RKO (cell line): ENCODE measurements at places on chromosomes 12 and 14.

DNA sequence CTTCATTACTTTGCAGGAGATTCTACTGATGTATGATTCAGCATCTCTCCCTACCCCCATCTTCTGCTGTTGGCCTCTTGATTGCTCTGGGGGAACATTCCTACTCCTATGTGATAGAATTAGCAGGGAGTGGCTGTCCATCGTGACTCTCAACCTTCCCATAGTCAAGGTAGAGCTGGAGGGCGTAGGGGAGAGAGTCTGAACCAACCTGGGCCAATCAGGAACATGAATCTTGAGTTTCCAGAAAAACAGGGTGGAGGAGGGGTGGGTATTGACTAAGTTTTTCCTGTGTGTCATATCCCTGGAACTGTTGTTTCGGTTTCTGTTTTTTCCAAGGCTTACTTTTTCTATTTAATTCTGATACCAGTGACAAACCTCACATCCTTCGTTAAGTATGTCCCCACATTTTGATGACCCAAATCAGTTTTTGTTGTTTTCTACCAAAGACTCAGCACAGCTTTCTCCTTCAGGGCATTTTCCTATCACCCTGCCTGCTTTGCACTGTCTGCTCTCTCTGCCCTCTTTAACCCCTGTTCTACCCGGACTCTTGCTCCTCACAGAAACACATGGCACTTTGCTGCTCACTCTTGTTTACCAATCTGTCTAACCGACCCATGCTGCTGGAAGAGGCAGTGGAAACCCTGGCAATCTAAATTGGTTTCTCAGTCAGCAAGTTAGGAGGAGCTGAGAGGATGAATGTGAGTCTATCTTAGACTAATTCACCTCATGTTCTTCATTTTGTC lies 1428.3 kb downstream of the AACS start:
- DNase-seq = peak; percentile 8

DNA sequence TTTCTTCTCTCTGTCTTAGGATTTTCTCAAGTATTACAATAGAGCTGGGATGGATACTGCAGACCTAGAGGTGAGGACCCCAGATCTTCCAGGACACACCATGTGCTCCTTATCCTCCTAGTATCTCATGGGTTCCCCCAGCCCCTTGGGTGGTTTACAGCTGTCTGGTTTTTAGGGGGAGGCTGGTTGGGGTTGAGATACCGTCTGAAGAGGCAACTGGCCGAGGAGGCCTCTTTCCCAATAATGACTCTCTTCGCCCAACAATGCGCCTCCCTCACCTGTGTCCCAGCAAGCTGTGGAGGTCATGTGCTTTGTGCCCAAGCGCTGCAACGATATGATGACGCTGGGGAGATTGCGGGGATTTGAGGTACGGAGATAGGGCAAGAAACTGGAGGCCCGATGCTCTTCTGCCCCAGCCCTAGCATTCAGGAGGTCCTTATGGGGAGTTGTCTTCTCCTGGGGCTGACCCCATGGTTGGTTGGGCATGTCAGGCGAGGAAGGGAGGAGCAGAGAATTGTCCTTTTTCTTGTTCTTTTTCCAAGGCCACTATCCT lies 3.8 kb downstream of the ARHGEF25 start:
- DNase-seq = no peak

DNA sequence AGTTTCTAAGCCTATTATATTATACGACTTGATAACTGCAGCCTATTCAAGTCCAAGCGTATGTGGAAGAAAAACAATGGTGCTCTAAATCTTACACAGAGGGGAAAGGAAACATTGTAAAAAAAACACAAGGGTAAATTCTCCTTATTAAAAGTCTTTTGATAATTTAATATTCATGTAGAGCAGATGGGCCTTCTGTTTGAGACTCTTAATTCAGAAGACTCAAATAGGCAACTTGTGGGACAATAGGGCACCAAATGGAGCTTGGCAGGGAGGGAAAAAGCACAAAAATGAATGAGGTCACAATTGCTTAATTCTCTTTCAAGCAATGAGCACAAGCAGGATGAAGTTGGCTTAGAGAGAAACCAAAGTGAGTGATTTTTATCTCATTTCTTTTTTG lies 159.4 kb downstream of the NELL2 start:
- no peak for DNase-seq

DNA sequence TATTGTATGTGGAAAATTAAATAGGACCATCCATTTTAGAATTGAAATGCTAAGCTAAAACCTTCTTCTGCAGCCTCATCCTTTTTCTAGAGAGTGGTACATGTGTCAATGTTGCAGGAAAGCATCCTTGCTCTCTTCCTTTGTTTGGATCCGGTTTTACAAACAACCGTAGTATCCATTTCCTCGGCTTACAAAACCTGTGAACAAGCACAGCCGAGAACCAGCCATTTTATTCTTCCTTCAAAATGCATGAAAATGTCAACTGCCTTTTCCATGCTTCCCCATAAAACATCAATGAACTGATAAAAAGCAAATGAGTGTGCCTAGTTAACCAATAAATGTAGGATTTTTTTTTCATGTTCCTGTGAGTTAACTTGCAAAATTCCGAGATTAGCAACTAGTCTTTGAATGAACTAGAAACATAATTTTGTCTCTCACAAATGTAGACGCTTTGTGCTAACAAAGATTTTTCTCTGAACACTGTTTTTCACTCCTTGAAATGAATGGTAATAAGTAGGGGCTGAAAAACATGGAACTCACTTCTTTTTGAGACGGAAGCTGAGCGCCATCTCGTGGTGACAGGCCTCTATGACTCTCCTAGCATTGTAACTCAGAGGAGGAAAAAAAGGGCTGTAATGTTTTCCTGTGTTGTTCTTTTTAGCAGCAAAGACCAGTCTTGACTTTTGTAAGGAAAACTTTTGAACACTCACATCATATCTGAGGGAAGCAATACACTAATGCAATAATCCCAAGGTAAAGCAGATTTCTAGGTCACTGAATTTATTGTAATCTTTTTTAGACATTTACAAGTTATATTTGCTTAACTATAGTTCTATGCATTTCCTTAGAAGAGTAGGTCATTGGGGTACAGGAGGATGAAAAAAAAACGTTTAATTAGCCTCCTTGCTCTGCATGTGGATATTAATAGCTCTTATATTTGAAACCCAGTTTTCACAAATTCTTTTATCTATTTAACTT lies 157.4 kb upstream of the FOXG1 start:
- DNase-seq = peak; percentile 61

- no peak for DNase-seq
Observed at GRCh38 chr14:68652433-68652690, 140.5 kb downstream of the ZFP36L1 start.

GRCh38 chr12:57130941-57131340 lies 2.7 kb downstream of the LRP1 start:
- no peak for DNase-seq

DNA sequence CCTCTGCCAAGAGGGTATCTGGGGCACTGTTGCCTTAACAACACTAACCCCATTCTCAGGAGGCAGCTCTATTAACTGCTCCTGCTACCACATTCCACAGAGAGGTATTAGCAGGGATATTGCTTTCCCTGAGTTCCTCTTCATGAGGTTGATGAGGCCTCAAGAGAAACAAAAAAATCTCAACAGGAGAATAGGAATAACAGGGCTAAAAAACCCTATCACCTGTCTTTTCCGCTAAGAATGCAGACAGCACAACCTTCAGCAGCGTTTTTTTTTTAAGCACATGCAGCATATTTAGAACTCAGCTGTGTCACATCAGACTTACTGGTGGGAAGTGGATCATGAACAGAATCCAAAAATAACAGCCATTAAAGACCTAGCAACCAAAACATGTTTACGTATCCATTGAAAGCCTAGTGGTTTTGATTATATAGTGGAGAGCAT lies 29.2 kb downstream of the ATF7 start:
- no peak for DNase-seq

DNA sequence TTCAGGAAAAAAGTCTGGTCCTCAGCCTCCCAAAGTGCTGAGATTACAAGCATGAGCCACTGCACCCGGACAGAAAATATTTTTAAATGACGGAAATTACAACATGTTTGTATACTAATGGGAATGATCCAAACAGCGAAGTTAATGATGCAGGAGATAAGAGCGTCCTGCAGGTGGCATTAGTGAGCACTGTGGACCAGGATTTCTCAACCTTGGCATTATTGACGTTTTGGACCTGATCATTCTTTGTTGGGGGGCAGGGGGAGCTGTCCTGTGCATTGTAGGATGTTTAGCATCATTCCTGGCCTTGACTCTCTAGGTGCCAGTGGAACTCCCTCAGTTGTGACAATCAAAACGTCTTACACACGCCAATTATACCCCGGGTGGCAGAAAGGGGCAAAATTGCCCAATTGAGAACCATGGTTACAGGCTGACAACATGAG lies 34.1 kb downstream of the SCFD1 start:
- DNase-seq = peak; percentile 46

DNA sequence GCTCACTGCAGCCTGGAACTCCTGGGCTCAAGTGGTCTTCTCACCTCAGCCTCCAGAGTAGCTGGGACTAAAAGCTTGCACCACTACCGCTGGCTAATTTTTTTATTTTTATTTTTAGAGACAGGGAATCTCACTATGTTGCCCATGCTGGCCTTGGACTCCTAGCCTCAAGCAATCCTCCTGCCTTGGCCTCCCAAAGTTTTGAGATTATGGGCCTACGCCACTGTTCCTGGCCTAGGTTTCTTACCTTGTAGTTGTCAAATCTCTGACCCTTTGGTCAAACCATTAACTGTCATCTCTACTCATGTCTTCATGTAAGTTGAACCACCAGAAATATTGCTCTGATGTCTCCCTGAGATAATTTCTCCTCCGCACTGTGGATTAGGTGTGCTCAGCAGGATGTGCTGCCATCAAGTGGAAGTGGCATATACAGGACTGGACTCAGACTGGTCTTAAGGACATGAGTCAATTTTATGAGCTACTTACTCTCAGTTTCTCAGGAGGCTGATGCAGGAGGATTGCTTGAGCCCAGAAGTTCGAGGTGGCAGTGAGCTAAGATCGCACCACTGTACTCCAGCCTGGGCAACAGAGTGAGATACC lies 28.5 kb downstream of the ACTR6 start:
- peak; percentile 70 for DNase-seq

- DNase-seq = no peak
Observed at GRCh38 chr12:20620261-20620660, 74.9 kb upstream of the SLCO1C1 start.

GRCh38 chr12:30828686-30829085 lies 73.9 kb upstream of the CAPRIN2 start:
- peak; percentile 22 for DNase-seq

- DNase-seq = no peak
Observed at GRCh38 chr12:53208877-53209463, 1.9 kb upstream of the ITGB7 start.

GRCh38 chr12:32467959-32468863 lies 68.9 kb downstream of the FGD4 start:
- DNase-seq = no peak

DNA sequence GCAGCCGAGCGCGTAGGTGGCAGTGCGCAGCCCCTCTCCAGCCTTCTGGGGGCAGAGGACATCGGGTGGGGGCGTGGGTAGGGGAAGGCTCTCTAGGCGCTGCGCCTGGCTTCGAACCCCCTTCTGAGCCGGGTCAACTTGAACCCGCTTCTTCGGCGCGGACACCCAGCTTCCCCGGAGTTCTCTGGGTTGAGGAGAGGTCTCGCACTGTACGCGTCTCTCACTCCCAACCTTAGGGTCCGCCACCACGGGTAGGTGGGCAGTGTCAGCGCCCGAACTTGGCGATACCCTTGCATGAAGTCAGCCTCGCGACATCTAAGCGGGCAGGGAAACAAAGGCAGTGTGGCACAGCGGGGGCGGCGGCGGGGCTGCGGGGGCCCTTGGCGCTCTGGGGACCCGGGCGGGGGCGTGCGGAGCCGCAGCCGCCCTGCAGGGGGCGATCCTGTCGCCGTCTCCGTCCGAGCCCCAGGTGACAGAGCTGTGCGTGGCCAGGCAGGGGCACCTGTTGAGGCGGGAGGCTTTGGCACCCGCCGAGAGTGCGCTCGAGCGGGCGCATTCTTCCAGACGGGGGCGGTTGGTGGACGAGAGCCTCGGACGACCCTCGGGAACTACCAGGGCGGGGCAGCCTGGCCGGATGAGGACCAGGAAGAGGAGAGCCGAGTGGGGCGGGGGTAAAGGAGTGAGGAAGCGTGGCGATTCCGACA lies 1.1 kb downstream of the GALNT16 start:
- DNase-seq = no peak

- DNase-seq = no peak
Observed at GRCh38 chr12:95848575-95849388, 10.0 kb upstream of the SNRPF start.

DNA sequence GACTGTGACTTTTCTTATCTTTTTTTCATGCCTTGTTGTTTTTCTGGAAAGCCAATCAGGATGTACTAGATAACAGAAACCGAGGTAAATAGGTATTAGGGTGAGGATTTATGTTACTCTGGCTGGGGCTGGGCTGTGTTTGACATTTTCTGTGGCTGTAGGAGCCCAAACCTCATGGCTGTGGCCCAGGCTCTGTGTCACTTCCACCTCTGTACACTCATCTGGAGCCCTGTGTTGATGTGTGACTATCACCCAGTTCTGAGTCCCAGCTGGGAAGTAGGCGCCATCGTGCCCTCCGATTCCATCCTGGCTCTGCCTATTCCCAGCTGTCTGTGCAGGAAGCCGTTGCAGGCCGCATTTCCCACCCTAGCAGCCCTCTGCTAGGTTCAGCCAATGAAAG lies 1.6 kb upstream of the HHIPL1 start:
- DNase-seq = no peak

DNA sequence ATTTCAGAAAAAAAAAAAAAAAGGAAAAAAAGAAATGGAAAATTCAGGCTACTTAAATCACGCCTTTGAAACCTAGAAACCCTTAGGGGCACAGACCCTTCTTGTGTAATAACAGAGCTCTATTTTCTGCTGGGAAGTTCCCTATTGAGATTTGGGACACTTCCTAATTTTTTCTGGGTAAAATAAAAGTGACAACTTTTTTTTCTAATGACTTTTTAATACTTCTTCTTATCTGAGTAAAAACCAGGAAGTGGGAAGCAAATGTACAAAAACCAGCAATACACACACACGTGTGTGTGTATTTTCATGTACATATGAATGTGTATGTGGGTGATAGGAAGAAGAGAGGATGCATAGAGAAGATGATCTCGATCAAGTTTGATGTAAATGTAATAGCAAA lies 35.8 kb downstream of the ETV6 start:
- no peak for DNase-seq

- DNase-seq = no peak
Observed at GRCh38 chr12:104930388-104931326, 27.4 kb downstream of the SLC41A2 start.

DNA sequence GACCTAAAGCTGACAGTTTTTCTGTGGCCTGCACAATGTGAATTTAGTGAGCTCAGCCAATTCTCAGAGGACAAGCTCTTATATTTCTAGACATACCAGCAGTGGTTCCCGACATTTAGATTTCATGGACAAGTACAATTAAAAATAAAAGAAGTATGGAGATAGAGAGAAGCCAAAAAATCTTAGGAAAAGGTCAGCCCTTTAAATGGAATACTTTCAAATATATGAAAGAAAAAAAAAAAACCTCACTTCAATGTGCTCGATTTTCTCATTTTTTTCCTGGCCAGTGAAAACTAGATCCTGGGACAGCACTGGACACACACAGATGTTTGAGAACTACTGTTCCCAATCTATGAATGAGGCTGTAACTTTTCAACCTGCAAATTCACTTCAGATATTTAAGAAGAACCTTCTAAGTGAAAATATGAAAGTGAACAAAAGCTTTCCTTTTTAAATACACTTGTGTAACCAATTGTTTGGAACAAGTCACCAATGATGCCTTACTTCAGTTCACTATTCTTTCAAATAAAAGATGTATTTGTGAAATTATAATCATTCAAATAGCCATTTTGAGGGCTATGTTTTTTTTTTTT lies 109.4 kb downstream of the SLC38A1 start:
- no peak for DNase-seq

- no peak for DNase-seq
Observed at GRCh38 chr14:92797935-92798653, 4.0 kb downstream of the GOLGA5 start.
